ENCODE measurements at places on chromosomes 5 and 9.

- DNase-seq: no peak
Observed at GRCh38 chr9:21576331-21577189, 94.4 kb upstream of the IFNE start.

GRCh38 chr9:117029341-117029740, 342.2 kb downstream of the TRIM32 start:
- no peak for DNase-seq

DNA sequence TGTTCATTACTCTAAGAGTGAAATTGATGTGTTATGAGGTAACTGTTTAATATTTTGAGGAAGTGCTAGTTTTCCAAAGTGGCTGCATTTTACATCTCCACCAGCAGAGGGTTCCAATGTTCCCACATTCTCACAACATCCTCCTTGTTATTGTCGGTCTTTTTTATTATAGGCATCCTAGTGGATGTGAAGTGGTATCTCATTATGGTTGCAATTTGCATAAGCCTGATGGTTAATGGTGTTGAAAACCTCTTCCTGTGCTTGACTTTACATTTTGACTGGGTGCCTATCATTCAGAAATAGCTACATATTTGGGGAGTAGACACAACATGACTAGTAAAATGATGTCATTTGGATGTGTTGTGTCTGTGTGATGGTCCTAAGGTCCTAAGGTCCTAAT, 143.6 kb downstream of the MRPS30 start:
- DNase-seq: peak; percentile 10

DNA sequence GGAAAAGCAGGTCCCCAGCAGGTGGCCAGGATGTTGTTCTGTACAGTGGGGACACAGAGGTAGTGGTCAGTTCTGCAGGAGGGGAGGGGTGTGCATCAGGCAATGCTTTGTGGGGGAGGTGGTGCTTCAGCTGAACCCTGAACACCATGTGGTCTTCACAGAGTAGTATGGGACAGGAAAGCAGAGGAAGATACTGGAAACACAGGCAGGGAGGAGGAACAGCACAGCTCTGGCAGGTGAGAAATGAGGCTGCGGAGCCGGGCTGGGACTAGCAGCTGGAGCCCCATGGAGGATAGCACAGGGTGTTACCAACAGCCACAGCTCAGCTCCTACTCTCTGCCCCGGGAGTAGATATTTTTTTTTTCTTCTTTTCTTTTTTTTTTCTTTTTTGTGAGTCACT, 161.5 kb downstream of the ENTREP1 start:
- DNase-seq: no peak

GRCh38 chr9:120694559-120694958, 19.7 kb downstream of the MEGF9 start:
- no peak for DNase-seq

- no peak for DNase-seq
Observed at GRCh38 chr9:83431101-83432060, 106.8 kb downstream of the FRMD3 start.

DNA sequence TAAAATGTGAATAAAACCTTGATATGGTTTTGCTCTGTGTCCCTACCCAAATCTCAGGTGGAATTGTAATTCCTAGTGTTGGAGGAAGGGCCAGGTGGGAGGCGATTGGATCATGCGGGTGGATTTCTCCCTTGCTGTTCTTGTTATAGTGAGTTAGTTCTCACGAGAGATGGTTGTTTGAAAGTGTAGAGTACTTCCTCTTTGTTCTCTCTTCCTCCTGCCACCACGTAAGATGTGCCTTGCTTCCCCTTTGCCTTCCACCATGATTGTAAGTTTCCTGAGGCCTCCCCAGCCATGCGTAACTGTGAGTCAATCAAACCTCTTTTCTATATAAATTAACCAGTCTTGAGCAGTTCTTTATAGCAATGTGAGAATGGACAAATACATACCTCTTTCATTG, 34.9 kb downstream of the TARS1 start:
- DNase-seq: no peak

GRCh38 chr5:56405116-56405908, 172.2 kb upstream of the ANKRD55 start:
- DNase-seq: no peak

- DNase-seq: no peak
Observed at GRCh38 chr5:148844433-148845280, 18.2 kb downstream of the ADRB2 start.

DNA sequence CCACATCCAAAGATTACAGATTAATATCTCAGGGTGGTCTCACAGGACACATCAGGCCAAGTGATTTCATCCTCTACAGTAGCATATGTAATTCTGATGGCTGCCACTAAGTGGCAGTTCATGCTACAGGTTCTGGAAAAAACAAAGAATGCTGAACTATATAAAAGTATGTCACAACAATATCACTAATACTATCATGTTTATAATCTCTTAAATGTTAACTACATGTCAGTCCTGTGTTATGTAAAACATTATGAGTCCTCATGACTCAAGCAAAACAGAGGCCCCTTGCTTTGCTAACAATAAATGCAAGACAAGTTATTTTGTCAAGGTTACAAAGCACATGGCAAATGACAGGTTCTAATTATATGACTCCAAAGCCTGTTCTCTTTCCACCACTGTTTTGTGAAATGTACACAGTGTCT, 233.2 kb downstream of the FBXL17 start:
- DNase-seq: no peak

GRCh38 chr5:79513704-79514390, at the start of gene HOMER1:
Gene HOMER1, minus strand, starts transcription at chr5:79514134. Its CDS starts 1,360 bp downstream, at chr5:79512774.
- DNase-seq: peak; percentile 54

DNA sequence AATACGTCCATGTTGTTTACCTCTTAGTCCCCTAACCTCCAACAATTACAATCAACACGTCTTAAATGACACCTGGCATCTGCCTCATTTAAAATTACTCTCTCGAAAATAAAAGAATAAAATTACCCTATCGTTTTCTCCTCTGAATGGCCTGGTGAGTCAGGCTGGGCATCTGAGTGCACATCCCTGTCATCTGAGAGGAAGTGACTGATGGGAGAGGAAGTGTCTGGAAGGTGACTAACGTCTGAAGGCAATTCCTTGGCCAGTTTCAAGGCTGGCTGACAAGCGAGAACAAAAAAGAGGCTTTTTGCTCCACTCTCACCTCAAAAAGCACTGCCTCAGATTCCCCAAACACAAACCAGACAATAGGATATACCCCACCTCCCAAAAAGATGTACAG, 57.7 kb downstream of the MAPKAP1 start:
- DNase-seq: no peak

- DNase-seq: no peak
Observed at GRCh38 chr5:74685979-74686631, 1.1 kb downstream of the HEXB start.

Data from DMS 273 treated with DMSO at 0.1 percent for 48 hours (cell line).